CD4-positive, alpha-beta T cell treated with Interferon gamma for 1 hour (primary cell): ENCODE measurements at places on chromosomes 11 and 22.

DNA sequence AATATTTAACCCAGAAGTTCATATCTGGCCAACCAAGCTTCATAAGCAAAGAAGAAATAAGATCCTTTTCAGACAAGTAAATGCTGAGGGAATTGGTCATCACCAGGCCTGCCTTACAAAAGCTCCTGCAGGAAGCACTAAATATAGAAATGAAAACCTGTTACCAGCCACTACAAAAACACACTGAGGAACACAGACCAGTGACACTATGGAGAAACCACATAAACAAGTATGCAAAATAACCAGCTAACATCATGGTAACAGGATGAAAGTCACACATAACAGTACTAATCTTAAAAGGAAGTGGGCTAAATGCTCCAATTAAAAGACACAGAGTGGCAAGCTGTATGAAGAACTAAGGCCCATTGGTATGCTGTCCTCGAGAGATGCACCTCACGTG is 311.4 kb downstream of the DYNC2H1 start:
- no peak for DNase-seq

GRCh38 chr11:126990716-126991480 is 9.7 kb downstream of the KIRREL3 start:
- DNase-seq: no peak

- no peak for DNase-seq
These were observed 24.6 kb upstream of the TMEM218 start for GRCh38 chr11:125136001-125136400.

DNA sequence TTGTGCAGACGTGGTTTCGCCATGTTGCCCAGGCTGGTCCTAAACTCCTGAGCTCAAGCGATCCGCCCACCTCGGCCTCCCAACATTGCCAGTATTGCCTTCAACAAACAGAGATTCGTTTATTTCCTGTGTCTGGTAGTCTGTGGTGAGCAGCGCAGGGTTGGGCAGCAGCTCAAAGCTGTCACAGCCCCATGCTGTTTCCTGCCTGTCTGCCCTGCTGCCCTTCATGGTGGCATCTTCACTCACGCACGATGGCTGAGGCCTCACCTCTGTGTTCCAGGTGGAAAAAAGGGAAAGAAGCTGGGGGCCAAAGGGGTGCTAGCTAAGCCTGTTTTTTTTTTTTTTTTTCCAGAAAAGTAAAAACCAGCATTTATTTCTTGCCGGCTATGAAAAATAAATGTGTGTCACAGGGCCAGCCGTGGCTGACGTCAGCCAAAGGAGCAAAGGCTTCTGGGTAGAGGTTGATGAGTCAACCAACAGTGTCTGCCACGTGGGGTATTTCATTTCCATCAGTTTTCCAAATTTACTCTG is 28.8 kb downstream of the TBC1D22A start:
- peak; percentile 84 for DNase-seq

- DNase-seq: no peak
These were observed 754.2 kb downstream of the FAM181B start for GRCh38 chr11:81979448-81979847.

GRCh38 chr11:61905067-61905696 is 12.2 kb downstream of the RAB3IL1 start:
- DNase-seq: no peak

GRCh38 chr11:4191031-4191571 is 96.5 kb downstream of the RRM1 start:
- DNase-seq: no peak

GRCh38 chr11:87739766-87740165 is 435.5 kb downstream of the RAB38 start:
- DNase-seq: no peak

GRCh38 chr11:111573821-111574249 is 28.4 kb upstream of the SIK2 start:
- no peak for DNase-seq

- DNase-seq: no peak
These were observed 102.9 kb downstream of the MED15 start for GRCh38 chr22:20610243-20610686.

- DNase-seq: no peak
These were observed at the start of gene SLC43A1 for GRCh38 chr11:57515332-57516060. TSS of gene SLC43A1 (minus strand) at chr11:57515702. CDS start at chr11:57514111, 1,591 bp downstream.

GRCh38 chr22:49320714-49321476 is 506.8 kb downstream of the BRD1 start:
- DNase-seq: no peak

DNA sequence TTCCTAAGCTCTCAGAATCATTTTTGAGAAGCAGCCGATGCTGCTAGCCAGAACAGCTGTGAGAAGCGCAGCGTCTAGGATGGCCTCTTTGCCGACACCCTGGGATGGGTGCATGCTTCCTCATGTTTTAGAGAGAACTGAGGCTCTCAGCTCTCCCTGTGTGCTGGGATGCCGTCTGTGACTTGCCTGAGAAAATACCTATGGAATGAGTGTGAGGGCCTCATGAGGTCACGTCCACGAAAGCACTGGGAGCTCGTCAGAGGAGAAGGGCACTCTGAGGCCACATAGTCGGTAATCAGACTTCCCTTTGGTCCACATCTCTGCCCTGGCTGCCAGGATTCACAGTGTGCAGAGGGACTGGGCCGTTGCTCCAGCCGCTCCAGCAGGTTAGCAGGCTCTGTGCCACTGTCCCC is 54.7 kb downstream of the MICAL3 start:
- DNase-seq: no peak

DNA sequence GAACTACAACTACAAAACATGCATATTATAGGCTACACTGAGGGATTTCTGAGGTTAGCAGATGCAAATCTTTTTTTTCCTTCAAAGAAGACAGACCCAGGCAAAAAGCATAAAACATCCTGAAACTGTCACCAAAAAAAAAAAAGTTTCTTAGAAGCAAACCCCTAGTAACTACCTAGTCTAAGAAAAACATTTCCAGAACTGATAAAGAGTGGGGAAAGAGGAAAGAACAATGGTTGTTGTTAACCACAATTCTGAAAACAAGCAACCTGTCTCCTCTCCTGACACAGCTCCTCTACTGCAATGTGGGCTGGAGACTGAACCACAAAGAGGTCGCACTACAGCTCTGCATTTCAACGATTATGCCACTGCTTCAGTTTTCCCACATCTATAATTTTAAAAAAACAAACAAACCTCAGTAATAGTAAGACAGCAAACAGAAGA is 15.0 kb downstream of the DENND5A start:
- peak; percentile 22 for DNase-seq

DNA sequence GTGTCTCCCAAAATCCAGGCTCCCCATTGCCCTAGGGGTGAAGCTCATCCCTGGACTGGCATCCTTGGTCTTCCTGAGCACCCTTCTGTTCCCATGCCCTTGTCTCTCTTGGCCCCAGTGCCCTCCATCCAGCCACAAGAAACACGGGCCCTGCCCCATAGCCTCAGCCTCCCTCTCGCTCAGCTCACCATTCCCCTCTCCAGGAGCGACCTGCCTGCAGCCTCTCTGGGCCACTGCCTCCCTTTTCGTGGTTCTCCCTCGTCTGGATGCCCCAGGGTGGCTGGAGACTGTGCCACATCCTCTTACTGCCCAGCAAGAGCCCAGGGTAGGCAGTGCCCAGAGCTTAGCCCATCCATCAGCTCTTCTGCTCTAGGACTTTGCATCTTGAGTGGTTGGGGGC is 532.1 kb downstream of the TBC1D22A start:
- no peak for DNase-seq

DNA sequence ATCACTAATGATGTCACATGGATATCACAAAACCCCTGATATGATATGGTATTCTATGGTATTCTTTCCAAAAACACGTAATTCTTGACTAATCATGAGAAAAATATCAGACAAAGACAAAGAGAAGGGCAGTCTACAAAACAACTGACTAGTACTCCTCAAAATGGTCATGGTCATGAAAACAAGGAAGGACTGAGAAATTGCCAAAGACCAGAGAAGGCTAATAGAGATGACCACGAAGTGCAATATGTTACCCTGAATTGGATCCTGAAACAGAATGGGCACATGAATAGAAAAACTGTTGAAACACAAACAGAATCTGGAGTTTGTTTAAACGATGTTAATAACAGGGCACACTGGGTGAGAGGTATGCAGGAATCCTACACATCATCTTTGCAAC is 10.2 kb downstream of the CKAP5 start:
- DNase-seq: no peak

GRCh38 chr11:80443177-80443576 is 1002.3 kb upstream of the TENM4 start:
- no peak for DNase-seq

- DNase-seq: no peak
These were observed 638.5 kb downstream of the NELL1 start for GRCh38 chr11:21307874-21308273.

DNA sequence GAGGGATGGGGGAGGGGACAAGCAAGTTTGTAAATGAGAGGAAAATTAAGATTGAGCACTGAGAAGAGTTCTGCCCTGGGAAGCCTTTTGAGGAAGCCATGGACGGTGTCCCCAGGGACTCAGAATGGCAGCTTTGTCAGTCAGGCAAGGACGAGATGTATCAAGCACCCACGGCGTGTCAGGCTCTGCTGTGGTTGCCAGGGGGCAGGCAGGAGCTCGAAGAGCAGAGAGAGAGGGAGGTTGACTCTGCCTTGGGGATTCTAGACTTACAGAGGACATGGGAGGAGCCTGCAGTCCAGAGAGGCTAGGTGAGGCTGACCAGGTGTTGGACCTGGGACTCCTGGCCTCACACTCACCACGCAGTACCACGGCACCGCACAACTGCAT is 29.1 kb upstream of the SYT7 start:
- DNase-seq: no peak

GRCh38 chr22:50547263-50547985 is 1.7 kb downstream of the KLHDC7B start:
- DNase-seq: no peak

DNA sequence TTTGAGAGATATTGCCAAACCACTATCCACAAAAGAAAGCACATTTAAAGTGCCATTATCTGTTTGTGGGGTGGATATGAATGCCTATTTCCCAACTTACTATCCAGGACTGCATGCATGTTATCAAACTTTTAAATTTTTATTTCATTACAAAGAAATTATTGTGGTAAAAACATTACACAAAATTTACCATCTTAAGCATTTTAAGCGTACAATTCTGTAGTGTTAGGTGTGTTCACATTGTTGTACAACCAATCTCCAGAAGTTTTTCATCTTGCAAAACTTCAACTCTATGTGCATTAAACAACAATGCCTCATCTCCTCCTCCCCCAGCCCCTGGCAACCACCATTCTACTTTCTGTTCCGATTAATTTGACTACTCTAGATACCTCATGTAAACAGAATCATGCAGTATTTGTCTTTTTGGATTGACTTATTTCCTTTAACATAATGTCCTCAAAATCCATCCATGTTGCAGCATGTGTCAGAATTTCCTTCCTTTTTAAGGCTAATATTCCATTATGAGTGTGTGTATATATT is 17.6 kb upstream of the CD44 start:
- no peak for DNase-seq

- no peak for DNase-seq
These were observed 15.1 kb downstream of the OR51E1 start for GRCh38 chr11:4658629-4659445.

DNA sequence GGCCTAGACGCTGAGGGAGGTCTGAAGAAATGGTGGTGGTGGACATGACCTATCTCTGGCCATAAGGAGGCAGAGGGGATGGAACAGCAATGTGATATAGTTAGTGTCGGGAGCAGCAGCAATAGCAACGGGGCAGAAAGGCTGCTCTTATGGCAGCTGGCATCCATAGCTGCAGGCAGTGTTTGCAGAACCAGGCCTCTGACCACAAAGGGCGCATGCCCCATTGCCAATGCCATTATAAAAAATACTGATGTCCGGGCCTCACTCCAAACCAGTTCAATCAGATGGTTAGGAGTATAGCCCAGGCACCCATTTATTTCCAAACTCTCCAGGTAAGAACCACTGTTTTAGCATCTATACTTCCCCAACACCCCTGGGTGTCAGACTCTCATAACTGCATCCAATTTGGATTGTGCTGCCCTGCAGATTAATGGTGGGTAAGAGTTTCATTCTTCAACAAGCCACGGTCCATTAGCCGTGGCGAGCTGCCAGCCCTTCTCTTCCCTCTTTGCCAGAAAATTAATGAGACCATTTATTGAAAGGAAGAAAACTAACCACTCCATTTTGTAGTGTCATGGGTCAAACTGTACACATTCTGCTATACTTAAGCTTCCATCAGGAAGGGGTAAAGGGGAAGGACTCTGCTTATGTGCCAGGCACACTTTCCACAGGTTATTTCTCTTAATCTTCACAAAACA is 72.8 kb upstream of the SPON1 start:
- no peak for DNase-seq

- DNase-seq: no peak
These were observed 417.2 kb downstream of the OPCML start for GRCh38 chr11:133115099-133115498.

DNA sequence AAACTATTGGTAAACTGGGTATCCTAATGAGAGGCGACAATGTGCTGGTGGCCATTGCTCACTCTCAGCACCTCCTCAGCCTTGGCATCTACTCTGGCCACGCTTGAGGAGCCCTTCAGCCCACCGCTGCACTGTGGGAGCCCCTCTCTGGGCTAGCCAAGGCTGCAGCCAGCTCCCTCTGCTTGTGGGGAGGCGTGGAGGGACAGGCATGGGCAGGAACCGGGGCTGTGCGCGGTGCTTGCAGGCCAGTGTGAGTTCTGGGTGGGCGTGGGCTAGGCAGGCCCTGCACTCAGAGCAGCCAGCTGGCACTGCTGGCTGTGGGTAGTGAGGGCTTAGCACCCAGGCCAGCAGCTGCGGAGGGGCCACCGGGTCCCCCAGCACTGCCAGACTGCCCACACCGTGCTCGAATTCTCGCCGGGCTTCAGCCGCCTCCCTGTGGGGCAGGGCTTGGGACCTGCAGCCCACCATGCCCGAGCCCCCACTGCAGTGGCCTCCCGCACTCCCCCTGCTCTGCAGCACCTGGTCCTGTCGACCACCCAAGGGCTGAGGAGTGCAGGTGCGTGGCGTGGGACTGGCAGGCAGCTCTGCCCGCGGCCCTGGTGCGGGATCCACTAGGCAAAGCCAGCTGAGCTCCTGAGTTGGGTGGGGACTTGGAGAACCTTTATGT is 575.9 kb upstream of the ANO3 start:
- DNase-seq: no peak

DNA sequence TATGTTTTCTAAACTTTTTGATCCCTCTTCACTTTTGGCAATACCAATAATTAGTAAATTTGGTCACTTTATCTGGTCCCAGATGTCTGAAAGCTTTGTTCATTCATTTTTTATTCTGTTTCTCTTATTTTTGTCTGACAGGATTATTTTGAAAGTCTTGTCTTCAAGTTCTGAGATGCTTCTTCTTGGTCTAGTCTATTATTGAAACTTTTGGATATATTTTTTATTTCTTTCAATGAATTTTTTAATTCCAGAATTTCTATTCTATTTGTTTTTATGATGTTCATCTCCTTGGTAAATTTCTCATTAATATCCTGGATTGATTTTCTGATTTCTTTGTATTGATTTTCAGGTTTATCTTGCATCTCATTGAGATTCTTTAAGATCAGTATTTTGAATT is 54.1 kb upstream of the RAB38 start:
- DNase-seq: no peak

GRCh38 chr22:18021431-18021830 is 2.9 kb downstream of the MICAL3 start:
- DNase-seq: no peak

DNA sequence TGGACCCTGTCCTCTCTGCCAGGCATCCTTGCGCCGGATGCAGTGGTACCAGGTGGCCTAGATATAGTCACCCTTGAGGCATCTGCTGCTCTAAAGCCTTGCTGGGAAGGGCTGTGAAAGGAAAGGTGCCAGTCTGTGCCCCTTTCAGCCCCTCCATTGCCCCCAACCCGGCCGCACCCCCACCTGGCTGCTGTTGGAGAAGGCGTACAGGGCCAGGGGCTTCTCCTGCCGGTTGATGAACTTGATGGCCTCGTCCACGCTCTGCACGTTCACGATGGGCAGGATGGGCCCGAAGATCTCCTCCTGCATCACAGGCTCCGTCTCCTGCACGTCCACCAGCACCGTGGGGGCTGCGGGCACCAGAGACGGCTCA is 10.2 kb downstream of the ALDH3B2 start:
- DNase-seq: no peak
